ENCODE measurements at places on chromosomes 6 and 20. TPM values are rescaled to one million over a fixed set of nuclear protein-coding genes. Genes with fewer than 3 reads are reported as not detected.

The REM1 gene
- not detected for total RNA-seq

The ZNF341 gene
- total RNA-seq, result 2.3 TPM

The ABHD12 gene
- total RNA-seq, result 88.3 TPM

The ERMARD gene
- total RNA-seq, result 34.2 TPM

The SEC23B gene
- 84.5 TPM for total RNA-seq

The SULF2 gene
- 78.2 TPM for total RNA-seq

The SLC12A5 gene
- total RNA-seq, result 1.3 TPM

The CARMIL1 gene
- total RNA-seq, result 14.7 TPM

The ZSCAN23 gene
- 3.1 TPM for total RNA-seq

The AKAP12 gene
- 526 TPM for total RNA-seq
